ENCODE measurements at places on chromosomes 1 and 21.

DNA sequence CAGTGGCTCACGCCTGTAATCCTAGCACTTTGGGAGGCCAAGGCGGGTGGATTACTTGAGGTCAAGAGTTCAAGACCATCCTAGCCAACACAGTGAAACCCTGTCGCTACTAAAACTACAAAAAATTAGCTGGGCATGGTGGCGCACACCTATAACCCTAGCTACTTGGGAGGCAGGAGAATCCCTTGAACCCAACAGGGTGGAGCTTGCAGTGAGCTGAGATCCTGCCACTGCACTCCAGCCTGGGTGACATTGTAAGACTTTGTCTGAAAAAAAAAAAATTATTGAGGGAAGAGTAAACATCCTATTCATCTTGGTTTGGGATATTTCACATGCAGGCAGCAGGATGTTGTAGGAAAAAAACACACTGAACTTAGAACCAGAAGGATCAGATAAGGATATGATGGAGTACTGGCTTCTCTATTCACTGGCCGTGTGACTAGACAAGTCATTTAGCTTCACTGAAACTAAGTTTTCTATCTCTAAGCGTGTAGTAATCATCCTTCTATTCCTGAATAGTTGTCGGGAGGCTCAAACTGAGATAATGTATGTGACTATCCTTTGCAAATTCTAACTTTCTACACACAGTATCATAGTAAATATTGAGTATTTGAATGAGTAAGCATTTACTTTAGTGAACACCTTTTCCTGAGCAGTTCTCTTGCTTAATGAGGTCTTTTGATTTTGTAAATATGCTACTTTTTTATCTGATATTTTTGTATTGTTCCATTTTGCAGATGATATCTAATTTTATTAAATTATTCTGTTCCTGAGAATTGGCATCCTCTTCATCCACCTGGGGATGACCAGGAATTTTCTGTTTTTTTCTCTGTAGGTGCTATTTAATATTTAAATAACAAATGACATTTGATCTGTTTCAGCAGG is 18.2 kb downstream of the CAP1 start:
- no peak for DNase-seq

DNA sequence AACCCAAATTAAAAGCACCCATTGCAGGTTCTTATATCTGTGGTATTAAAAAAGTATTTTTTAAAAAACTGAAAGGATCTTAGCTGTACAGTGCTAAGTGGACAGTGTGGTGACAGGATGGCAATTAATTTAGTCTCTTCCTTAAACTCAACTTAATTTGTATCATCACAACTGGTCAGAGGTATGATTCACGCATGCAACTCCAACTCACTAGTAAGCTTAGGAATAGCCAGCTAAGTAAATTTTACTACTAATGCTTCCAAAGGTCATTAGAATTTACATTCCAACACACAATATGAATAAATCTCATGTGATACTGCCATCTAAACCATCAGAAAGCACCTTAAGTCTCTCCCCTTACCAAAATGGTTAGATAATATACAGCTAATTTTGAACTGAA is 35.4 kb downstream of the ENAH start:
- no peak for DNase-seq

GRCh38 chr21:41653954-41654491 is 112.8 kb downstream of the RIPK4 start:
- no peak for DNase-seq

- DNase-seq = no peak
Observed at GRCh38 chr21:36155603-36156338, 853 bp upstream of the DOP1B start.

DNA sequence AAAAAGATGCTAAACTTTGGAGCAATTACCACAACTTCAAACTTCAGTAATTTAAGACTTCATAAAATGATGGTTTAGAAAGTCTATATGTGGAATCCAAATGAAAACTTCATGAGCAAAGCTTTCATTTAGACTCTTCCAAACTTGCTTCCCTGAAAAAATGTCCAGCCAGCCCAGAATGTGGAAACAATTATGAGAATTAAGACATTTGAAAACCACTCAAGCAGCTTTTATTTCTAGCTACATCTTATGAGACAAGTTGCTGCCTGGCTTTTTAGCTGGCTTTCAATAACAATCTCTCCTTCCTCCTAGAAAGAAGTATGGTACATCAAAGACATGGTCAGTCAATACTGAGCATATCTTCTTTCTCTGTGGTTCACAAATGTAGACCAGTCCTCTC is 21.8 kb downstream of the LPAR3 start:
- DNase-seq = no peak

DNA sequence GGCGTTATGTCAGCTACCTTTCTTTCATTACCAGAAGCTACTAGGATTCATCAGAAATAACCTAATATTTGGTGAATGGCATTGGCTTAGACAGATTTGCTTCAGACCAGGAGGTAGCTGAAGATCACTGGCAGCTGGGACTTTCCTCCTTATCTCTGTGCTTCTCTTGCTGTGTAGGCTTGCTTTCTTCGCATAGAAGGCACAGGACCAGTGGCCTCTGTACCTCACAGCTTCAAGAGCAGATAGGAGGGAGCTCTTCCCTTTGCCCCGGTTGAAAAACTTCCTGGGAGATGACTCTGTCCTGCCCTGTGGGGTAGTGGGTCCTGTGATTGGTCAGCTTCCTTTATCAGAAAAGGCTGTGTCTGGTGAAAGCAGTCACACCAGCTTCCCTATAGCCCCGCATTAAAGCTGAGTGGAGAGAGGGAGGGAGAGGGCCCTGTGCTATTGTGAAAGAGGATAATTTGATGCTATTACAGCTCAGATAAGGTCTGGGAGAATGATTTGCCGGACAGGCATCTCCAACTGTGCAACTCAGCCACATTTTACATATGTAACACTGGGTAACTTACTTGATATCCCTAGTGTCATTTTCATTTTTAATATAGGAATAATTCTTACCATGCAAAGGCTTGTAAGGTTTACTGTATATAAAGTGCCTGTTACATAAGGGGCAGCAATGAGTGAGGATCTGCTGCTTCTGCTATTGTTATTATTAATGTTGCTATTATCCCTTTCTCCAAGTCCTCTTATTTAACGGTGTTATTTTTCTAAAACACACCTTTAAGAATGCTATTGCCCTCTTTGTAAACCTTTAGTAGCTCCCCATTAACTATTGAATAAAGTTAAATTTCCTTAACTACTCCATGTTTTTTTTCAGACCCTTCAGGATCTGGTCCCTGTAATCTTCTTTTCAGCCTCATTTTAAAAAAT is 31.6 kb downstream of the OSBPL9 start:
- no peak for DNase-seq

DNA sequence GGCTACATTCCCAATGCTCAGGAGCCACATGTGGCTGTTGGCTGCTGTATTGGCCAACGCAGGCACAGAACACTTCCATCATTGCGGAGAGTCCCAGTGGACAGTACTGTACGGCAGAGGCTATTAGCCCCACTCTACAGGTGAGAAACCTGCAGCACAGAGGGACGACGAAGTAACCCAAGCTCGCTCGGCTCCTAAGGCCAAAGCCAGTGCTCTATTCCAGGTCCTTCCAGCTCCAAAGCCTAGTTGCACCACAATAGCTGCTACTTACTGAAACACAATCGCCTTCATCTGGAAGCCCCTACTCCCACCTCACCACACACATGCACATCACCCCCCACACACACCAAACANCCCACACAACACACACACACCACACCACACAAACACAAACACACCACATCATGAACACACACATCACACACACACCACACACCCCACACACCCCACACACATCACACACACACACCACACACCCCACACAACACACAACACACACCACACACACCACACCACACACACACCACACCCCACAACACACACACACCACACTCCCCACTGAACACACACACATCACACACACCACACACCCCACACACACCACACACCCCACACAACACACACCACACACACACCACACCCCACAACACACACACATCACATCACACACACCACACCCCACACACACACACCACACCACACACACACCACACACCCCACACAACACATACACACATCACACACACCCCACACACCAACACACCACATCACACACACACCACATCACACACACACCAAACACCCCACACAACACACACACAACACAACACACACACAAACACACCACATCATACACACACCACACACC is 3.2 kb downstream of the LYPD8 start:
- no peak for DNase-seq

DNA sequence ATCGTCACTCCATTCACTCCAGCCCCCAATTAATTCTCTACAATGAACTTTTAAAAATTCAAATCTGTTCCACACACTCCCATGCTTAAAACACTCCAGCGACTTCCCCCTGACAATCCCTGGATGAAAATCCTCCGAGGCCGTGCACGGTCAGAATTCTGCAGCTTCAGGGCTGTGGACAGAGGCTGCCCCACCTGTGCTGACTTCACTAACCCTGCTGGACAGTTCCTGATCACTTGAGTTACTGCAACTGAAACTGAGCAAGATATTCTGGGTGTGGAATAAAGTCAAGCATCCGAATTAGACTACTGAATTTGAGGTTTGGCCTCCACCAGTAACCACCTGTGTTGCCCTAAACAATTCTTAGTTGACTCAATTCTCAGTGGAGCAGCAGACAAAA is 1.0 kb upstream of the JAK1 start:
- DNase-seq = no peak

DNA sequence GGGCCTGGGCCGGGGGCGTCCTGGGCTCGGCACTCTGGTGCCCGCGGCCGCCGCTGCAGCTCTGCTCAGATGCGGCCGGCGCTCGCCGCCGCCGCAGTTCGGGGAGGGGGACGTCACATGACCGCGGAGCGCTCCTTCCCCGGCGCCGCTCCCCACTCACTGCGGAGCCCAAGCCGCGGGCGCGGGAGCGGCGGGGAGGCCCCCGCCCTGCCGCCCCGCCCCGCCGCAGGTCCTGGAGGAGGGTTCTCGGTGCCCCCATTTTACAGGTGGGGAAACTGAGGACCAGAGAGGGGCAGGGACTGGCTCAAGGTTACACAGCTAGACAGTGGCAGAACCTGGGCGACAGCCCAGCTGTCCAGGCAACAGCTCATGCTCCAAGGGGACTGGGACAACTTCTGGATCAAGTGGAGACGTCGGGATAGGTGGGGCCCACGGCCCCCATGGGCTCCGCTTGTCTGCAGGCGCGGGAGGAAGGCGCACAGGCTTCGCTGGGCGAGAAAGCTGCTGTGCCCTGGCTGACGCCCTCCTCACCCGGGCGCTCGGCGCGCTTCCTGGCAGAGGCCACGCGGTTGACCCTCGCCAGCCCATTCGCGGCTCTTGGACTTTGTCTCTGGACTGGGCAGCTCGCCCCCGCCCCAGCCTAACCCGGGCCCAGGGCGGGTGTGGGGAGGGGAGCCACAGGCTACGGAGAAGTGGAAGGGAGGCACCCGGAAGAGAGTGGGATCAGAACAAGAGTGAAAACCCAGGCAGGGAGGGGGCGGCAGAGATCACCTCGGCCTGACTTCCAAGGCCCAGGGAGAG is at the start of gene RAP1GAP:
RAP1GAP (minus strand) TSS at position 100 of the 801 bp plus-strand sequence. CDS start 49,325 bp downstream, outside the sequence.
- DNase-seq = peak; percentile 72
